ENCODE measurements at places on chromosomes 2 and 18.
A peak's percentile ranks its signal among the peaks of the same experiment; 100 is the strongest.

DNA sequence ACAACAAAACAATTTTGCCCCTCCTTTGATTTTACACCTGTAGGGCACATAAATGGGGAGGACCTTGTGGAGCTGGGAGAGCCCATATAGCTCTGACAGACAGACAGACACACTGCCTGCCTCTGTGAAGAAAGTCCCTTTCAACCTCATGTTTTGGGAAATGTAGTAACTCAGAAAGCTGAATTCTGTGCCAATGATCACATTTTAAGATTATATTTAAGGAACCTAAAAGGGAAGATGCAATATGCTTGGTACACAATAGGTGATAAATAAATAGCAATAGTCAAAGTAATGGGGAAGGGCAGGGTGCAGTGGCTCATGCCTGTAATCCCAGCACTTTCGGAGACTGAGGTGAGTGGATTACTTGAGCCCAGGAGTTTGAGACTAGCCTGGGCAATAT lies 446.4 kb upstream of the ID2 start:
- no peak for DNase-seq

DNA sequence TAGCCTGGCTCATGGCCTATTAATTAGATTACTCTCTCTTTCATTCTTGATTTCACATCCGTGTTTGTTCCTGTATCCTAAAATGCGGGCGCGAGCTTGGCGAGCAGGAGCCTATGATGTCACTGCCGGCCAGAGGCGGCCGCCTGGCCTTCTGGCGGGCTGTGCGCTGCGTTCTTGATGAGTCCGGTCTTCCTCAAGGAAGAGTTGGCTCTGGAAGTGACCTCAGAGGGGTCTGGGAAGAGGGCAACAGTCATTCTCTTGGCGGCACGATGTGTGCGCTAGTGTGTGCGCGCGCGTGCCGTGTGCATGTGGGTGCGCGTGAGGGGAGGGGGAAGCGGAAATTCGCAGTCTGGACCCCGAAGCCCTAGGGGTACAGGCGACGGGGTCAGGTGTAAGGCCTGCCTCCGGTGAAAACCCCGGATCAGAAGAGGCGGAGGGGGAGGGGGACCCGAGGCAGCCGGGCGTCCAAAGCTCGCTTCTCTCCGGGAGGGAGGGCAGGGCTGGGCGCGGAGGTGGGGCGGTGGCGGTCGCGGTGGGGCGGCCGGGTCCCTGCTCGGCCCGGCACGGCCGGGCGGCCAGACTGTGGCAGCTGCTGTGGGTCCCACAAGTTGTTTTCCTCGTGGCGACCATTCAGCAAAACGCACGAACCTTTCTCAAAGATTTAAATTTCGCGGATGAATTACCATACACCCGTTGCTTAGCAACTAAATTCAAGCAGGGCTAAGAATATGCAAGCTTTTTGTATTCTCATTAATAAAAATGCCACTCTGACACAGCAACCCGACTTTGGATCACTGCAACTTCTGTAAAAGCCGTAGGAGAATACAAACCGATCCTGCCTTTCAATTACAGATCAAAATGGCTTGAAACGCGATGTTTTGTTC lies 8.4 kb downstream of the POU3F3 start:
- DNase-seq: no peak

- no peak for DNase-seq
These were observed 460.4 kb downstream of the EPHA4 start for GRCh38 chr2:221111739-221112138.

DNA sequence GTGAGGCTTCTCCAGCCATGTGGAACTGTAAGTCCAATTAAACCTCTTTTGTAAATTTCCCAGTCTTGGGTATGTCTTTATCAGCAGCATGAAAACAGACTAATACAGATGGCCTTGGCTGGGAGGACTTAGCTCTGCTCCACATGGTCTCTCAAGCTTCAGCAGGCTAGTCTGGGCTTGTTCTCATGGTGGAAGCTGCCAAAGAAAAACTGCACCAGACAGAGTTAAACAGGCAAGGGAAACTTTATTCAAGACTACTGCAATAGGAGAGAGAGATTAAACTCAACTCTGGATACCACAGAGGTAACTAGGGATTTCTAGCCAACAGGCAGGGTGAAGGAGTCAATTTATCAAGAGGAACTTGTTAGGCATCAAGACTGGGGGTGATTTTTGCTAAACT lies 142.1 kb downstream of the CABLES1 start:
- DNase-seq: no peak

DNA sequence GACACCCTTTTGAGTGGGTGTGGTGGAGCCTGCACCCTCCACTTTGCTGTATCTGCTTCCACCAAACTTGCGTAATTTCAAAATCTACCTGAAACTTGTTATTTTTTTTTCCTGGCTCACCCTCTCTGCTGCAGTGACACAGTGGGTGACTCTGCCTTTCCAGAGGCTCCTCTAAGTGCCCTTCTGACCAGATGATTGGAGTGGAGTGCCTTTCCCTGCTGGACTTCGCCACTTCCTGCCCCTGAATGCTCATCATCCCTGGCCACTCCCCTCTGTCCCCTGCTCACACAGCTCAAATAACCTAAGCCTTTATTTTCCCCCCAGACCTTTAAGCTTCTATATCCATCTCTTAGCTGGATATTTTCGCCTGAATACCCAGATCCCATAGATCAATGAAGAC lies 777.5 kb upstream of the ID2 start:
- DNase-seq: no peak

DNA sequence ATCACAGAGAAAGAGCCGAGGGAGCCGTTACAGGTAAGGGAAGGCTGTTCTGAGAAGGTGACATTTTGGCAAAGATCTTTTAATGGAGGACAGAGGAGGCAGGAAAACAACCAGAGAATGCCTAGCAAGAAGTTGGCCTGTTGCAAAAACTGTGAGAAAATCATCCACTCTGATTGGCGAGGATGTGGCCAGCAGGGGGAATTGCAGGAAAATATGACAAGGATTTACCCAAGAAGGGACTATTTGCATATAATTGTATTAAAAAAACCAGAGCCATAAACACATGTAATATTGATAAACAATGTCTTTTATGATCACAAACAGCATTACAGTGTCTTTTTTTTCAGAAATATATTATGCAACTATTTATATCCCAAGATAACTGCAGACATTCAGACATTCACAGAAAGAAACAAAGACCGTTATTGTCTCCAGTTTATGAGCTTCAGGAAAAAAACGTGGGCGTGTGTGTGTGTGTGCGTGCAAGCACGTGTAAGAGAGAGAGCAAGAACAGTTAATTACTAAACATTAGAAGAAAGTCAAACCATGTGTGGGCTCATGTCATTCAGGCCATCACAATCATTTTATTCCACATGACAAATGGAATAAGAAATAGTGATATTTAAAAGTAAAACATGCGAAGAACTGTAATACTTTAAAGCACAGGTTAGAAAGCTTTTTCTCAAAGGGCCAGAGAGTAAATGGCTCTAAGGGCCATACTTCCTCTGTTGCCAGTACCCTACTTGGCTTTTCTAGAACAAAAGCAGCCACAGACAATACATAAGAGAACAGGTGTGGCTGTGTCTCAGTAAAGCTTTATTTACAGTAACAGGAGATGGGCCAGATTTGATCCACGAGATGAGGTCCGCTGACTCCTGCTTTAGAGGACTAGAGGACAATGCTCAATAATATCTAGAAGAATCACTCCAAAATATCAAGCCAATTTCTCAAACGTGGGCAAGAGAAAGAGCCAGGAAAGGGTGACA lies 324.1 kb downstream of the DLGAP1 start:
- DNase-seq: no peak

DNA sequence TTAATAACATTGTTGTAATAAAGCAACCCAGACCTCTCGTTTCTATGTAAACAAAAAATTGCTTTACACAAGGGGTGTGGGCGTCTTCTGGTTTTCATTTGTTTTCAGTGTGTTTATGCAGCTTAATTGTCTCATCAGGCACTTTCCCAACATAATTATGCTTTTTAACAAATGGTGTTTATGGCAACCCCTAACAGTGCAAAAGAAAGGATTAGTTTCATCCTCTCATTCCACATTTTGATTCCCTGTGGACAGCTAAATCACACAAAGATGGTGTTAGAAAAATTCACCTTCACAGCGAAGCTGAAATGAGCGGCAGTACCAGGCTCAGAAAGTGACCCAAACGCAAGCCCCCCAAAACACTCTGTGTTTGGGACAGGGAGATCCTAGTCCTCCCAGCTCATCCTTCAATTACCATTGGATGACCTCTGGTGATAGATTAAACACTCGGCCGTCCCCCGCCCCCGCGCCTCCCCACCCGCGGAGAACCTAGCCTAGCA lies 724 bp downstream of the FTCDNL1 start:
- no peak for DNase-seq

- DNase-seq: no peak
These were observed 70.0 kb upstream of the TAF1B start for GRCh38 chr2:9772999-9773902.

GRCh38 chr18:23530195-23530594 lies 26.9 kb downstream of the RMC1 start:
- no peak for DNase-seq

GRCh38 chr2:219171231-219171651 lies 1.4 kb upstream of the SLC23A3 start:
- DNase-seq: no peak

DNA sequence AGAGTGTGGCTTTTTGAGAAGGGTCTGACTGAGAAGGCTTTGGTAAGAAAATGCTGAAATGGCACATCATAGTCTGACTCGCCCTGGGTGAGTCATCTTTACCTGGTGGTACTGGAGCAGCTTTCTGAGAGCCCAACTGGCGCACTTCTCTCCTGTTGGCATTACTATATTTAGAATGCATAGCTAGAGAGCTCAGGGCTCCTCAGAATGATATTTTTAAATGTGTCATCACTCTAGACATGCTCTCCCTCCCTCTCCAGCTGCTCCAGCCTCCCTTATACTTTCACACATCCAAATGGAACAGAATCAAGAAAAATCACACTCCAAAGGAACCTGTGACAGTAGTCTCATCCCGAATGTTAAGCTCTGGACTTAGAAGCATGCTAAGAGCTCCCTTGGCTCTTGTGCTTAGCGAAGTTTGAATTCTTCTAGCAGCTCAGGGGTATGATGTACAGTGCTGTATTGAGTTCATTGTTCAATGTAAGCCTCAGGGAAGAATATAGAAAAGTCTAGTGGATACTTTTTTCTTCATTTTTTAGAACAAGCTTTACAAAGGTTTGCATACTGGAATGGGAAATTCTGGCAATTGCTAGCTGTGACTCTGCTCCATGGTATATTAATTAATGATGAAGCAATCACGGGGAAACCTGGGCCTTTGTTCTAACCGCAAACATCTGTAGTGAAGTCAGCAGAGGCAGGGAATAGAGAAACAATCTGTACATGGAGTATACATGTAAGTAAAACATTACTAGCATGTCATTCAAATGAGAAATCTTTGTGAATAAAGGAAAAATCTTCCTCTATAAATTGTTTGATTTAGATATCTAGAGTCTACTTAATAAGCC lies 751.2 kb upstream of the NRXN1 start:
- DNase-seq: no peak

DNA sequence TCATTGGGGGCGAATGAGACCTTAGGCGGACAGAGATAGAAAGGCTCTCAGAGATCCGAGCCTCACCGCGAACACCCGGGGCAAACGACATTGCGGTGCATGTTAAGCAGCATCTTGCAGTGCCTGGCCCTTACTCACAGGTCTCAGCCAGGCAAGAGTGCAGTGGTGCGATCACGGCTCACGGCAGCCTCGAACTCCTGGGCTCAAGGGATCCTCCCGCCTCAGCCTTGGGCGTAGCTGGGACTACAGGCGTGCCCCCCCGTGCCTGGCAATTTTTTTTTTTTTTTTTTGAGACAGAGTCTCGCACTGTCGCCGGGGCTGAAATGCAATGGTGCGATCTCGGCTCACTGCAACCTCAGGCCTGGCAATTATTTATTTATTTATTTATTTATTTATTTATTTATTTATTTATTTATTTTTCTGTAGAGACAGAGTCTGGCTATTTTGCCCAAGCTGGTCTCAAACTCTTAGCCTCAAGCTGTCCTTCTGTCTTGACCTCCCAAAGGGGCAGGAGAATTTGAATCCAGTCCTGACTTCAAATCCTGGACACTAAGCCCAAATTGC lies 1.3 kb downstream of the LAMA3 start:
- no peak for DNase-seq

DNA sequence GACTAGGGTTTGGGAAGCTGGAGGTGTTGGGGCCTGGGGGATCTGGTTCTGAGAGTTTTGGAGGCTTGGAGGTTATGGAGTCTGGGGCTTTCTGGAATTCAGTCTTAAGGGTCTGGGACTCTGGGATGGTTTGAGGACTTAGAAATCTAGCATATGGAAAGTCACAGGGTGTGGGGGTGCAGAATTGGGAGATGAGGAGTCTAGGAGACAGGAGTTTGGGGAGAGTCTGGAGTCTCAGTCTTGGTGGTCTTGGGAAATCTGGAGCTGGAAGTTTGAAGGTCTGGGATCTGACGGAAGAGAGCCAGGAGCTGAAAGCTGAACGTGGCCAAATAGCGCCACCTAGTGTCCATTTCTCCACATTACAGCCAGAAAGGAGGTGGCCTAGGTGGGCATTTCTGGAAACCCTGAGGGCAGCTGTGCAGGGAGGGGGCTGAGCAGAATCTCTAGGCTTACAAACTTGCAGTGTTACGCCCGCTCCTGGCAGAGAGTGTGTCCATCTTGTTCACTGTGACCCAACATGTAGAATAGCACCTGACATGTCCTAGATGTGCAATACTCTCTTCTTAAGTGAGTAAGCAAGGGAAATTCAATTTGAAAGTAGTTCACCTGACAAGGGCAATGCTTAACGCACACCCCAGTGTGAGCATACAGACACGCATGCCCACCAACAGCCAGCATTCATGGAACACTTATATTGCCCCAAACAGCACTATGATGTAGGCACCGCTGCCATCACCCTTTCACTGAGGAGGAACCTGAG lies 204.8 kb downstream of the TFCP2L1 start:
- DNase-seq: peak; percentile 17

- DNase-seq: no peak
These were observed 120.0 kb upstream of the SCN7A start for GRCh38 chr2:166614029-166614428.

- DNase-seq: no peak
These were observed 98.7 kb downstream of the UBR3 start for GRCh38 chr2:169925968-169926367.

DNA sequence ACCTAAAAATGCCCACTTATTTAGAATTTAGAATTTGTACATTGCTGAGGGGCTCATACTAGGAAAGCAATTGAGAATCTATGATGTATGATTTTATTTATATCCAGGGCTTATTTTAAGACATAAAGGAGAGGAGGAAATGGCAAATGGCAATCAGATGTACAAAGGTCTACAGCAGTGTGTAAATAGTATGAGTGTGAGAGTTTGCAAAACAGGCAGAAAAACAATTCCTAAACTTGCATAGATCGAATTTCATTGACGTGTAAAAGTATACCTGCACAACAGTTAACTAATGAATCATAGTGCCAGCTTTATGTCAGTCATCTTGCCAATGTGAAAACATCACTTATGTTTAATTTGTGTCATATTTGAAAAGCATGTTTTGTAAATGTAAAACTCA lies 718.7 kb upstream of the GCFC2 start:
- no peak for DNase-seq

GRCh38 chr2:217723981-217724380 lies 278.8 kb downstream of the TNS1 start:
- DNase-seq: no peak

- DNase-seq: no peak
These were observed 67.9 kb downstream of the CD8B2 start for GRCh38 chr2:106555053-106555452.

- DNase-seq: no peak
These were observed 90.1 kb downstream of the ACVR1 start for GRCh38 chr2:157785866-157786662.
